Activated T-cell treated with anti-CD3 and anti-CD28 coated beads for 4 hours (primary cell): ENCODE measurements at places on chromosomes 7 and 10.

DNA sequence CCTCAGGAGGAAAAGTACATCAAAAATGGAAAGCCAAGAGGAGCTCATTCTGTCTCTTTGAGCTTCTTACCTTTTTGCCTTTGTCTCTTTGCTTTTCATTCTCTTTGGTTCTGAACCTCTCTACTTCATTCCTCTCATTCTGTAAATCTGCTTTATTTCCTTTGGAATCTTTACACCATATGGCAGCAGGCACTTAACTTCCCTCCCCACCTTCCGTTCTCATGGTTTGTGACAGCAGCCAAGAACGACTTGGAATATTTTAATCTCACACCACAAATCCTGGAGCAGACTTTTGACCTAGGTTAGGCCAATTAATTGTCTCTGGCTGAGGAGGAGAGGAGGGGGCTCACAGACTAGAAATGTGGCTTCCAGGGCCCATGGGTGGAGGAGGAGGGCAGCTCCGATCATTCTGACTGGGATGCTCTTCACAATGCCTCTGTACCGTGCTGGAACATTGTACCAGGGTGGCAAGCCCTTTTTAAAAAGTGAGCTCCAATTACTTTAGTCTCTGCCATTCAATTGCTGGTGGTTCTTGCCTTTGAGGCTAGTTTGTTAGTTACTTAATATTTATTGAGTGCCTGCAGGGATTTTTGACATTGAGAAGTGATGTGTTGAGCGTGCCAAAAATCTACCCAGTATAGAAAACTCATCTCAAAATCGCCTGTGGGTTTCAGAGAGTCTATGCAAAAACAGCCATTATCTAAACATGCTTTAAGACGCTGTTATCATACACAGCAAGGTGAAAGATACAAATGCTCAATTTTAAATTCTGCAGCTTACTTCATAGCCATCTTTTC is 386.6 kb downstream of the DPP6 start:
- no peak for DNase-seq

DNA sequence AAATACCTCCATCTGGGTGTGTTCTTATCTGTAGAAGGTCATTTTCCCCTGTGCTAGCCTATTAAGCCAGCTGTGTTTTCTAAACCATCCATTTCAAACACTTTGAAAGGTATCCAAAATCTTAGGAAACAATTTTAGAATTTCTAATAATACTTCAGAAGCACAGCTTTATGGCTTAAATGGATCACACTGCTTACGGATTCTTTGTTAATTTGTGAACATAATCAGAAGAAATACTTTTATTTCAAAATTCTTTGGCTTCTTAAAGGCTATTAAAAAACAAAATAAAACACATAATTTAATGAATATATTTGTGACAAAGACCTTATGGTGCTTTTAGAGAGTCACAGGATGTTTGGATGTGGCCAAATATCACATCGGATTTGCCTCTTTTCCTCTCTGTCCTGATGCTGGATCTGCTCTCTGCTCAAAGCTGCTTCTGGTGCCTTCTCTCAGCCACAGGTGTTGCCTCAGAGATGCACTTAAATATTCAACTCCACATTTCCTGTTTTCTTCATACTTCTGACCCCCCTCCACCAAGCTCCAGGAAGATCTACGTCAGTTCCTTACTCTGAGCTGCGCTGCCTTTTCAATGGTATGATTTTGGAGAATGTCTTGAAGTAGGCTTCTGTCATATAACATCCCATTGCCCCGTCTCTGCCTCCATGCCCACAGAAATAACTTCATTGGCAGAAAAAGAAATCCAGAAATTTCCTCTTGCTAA is 230.6 kb downstream of the MLLT10 start:
- DNase-seq, result no peak

- no peak for DNase-seq
Observed at GRCh38 chr10:58725901-58726300, 213.2 kb downstream of the BICC1 start.

DNA sequence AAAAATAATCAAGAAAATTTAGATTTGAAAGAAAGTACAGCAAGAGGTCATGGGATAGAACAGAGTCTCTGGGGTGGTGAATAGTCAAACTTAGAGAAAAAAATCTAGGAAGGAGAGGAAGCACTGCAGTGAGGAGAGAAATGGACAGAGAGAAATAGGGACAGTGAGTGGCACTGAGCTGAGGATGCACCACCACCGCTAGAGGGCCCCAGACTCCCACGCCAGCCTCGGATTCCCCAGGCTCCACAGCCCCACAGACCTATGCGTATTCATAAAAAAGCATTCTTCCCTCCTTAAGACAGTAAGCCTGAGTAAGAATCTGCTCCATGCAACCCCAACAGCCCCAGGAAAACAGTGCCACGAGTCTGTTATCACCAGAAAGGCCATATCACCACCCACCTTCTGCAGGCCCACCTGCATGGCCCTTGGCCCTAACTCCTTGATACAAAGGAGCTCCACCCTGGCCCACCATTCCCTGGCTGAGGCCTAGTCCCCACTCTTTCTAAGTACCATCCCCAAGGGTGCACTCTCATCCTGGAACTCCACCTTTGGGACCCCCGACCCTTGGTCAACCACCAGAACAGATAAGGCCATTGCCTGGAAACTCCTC is 91.0 kb downstream of the ALOX5 start:
- peak; percentile 64 for DNase-seq

DNA sequence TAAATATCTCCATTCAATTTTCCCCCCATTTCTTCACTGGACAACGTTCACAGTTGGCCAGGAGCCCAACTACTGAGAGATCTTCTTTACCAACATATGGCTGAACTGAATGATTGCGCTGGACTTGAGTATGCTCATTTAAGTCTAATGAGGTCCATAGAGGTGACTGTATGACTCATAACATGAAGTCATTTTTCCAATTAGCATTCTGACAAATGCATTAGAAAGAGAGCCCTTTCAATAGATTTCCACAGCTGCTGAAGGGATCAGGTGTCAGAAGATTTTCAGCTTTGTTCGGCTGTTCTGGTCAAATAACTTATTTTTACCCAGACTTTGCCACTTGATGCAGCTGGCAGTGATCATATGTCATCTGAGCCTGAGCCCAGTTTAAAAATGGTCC is 438.0 kb downstream of the ETV1 start:
- DNase-seq, result no peak

DNA sequence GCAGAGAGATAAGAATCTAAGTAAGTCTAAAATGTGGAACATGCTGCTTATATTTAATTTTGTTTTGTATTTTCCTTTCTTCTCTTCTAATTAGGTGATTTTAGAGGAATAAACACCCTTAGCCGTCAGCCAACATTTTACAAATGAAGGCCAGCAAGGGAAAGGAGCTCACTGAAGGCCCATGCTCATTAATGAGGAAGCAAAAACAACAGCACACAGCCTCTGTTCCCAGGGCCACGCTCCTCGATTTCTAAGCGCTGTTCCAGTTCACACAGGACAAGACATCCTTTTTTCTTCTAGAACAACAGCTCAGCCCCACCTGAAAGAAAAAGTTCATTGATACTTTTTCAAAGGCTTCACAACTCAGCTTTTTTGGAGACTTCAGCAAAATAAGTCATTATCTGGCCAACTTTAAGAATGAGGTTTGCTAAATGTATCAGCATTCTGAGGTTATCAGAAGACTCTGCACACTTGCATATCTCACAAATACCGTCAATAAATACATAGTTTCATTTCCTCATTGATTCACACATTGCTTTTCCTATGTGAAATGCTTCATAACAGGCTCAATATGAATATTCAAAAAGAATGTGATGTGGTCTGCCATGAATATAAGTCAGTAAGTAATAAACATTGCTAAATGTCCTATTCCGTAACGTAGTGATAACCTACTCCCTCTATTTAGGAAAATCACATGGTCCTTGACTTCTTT is 34.8 kb upstream of the SFMBT2 start:
- no peak for DNase-seq

- DNase-seq, result no peak
Observed at GRCh38 chr7:149790146-149790548, 16.8 kb upstream of the ZNF467 start.

- no peak for DNase-seq
Observed at GRCh38 chr10:96513698-96514561, at the start of gene TLL2. Gene TLL2, minus strand, starts transcription at chr10:96513926. Its CDS starts 241 bp downstream, at chr10:96513685.

GRCh38 chr7:52961084-52961483 is 74.3 kb upstream of the POM121L12 start:
- DNase-seq, result no peak

DNA sequence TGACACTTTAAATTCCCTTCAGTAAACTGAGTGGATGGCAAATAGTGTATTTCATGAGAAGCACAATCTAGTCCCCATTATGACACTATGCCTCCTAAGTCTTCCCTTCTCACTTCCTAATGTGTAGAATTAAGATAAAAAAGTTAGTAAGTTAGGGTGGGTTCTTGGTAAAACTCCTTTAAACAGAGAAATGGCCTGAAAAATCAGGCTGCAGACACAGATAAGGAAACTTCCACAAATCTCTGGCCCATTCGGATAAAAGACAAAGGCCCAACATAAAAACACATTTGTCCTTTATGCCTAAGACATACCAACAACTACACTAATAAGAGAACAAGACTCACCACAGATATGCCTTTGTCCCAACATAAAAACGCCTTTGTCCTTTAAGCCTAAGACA is 21.5 kb downstream of the AKR1C8 start:
- no peak for DNase-seq

DNA sequence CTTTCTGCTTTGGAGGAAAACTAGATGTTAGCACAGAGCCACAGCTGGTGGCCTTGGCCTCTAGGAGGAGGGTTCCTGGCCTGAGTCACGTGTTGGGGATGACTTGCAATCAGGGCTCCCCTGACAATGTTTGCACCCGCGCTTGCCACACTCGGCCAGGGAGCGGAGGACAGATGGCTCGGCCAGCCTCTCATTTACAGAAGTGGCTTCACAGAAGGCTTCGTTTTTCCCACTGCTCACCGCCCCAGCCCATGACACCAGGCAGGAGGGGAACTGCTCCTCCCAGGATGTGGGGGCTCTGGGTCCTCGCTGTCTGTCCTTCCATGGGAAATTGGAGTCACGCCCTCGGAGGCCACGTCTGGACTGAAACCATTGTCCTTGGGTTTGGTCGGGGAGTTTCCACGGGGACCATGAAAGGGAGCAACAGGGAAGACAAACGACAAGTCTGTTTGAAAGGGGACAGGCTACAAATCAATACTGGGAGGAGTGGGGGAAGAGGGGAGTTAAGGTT is 49.6 kb upstream of the UBE3C start:
- DNase-seq, result no peak

DNA sequence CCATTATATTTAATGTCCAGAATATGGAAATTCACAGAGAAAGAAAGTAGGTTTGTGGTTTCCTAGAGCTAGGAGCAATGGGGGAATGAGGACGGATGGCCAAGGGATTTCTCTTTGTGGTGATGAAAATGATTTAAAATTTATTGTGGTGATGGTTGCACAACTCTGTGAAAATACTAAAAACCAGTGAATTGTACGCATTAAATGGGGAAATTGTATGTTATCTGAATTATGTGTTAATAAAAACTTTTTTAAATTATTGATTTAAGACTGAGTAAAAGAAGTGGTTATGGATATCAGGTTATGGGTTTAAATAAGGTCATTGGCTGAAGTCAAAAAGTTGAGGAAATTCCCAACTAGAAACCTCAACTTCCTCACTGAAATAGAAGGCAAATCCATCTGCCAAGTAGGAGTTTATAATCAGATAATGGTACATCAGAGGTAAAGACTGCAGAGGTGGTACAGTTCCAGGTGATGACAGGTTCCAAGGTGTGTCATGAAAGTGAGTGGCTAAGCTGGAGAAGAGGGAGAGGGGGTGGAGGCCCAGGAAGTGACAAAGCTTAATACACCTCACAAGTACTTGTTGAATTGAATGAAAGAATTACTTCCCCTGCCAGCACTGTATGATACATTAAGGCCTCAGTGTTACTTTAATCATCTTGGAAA is 68.9 kb upstream of the CCDC71L start:
- no peak for DNase-seq

- no peak for DNase-seq
Observed at GRCh38 chr10:22959292-22959691, 31.4 kb downstream of the ARMC3 start.

GRCh38 chr10:48805411-48805810 is 120.7 kb downstream of the WDFY4 start:
- no peak for DNase-seq

DNA sequence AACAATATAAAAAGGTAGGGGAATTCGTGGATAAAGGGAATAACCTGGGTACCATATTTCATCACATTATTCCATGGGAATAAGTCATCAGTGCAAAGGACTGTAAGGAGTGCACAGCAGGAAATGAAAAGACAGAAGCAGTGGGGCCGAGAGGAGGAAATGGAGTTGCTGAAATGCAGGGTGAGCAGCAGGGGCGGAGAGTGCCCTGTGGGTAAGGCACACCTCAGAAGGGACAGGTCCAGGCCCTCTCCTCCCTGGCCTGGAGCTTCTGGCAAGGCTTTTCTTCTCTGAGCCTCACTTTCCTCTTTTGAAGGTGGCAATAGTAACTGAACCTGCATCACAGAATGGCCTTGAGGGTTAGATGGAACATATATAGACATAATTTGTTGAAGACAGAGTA is 26.2 kb downstream of the IKZF1 start:
- DNase-seq, result no peak

GRCh38 chr10:72263613-72264241 is 10.0 kb upstream of the DDIT4 start:
- no peak for DNase-seq

- DNase-seq, result no peak
Observed at GRCh38 chr10:94549221-94549620, 3.6 kb downstream of the HELLS start.

DNA sequence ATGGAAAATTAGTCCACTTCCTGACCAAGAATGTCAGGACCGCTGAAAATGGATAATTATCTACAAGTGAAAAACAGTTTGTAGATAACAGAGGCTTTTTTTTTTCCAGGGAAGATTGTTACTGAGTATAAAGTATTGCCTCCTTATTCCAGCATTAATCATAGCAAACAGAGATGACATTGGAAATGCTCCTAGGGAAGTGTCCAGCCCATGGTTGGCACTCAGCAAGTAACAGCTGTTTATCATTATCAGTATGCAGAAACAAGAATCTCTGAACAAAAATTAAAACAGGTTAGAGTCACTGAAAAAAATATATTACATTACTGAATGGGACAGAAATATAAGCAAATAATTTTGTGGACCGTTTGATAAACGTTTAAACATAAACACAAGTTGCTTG is 14.6 kb downstream of the FGL2 start:
- no peak for DNase-seq

DNA sequence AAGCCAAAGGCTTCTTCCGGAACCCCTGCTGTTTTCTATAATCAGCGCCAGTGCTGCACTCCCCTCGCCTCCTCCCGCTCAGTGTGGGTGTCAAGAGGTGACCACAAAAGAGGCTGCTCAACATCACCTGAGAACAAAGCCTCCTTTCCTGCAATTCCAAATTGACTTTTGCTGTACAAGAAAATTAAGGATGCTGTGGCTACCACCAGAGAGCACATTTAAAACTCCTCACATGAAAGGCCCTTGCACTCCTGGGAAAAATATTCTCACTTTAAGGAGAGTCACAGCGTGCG is 96.4 kb downstream of the HIPK2 start:
- no peak for DNase-seq
